ENCODE measurements at places on chromosomes 4 and X.
A peak's percentile ranks its signal among the peaks of the same experiment; 100 is the strongest.

DNA sequence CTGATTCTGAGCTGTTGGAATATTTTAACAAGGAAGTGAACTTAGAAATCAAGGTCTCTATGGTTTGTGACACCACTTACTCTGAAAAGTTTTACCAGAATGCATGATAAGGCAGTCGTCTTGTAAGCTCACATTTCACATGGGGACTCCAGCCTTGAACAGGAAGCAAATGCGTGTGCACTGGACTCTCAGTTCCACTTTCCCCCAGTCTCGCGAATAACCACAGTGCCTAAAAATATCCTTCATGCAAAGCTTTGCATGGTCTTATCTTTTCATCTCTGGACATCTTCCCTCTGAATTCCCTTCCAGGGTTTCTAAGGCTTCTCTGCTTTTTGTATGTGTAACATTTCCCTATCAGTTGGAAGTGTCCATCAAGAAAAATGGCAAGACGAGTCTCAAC, 581.8 kb downstream of the NLGN4X start:
- DNase-seq, result no peak

GRCh38 chr4:184848510-184848909, 22.7 kb upstream of the ACSL1 start:
- no peak for DNase-seq

GRCh38 chrX:20060961-20061748, 55.6 kb downstream of the MAP7D2 start:
- DNase-seq, result no peak

GRCh38 chr4:142355421-142355930, 490.6 kb downstream of the INPP4B start:
- no peak for DNase-seq

DNA sequence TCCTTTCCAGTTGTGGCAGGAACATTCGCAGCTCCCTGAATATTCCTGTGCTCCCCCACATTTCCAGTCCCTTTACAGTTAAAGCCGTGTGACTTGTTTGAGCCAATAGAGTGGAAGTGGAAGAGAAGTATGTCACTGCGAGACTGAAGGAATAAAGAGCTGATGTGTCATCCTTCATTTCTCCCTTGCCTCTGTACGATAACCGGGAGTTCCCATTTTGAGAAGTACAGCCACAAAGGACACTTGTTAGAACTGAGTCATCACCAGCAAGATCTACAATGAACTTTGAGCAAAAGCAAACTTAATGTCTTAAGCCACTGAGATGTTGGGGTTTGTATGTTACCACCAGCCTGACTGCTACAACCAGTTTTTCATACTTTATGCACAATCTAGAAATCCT, 92.3 kb downstream of the SPRY1 start:
- DNase-seq, result peak; percentile 49

All from AG08395 (cell line).